ENCODE measurements at places on chromosomes 7 and 10.

- peaks cover 8% of the 10 kb centered on the region for H3K27me3 ChIP-seq
- H3K36me3 ChIP-seq: no peaks in the 10 kb centered on the region
- no peak for DNase-seq
- no peak overlapping the region for H3K27ac ChIP-seq
- H3K4me3 ChIP-seq: no peak overlapping the region
- H3K4me1 ChIP-seq: no peaks in the 10 kb centered on the region
Measured at GRCh38 chr10:49149881-49150280, 16.1 kb upstream of the FAM170B start.

- no peak overlapping the region for H3K27ac ChIP-seq
- DNase-seq: no peak
- H3K4me3 ChIP-seq: no peak overlapping the region
- no peaks in the 10 kb centered on the region for H3K27me3 ChIP-seq
Measured at GRCh38 chr10:14001298-14002040, 329.3 kb downstream of the FRMD4A start.

- DNase-seq: no peak
- H3K4me1 ChIP-seq: peaks cover 6% of the 10 kb centered on the region
- H3K4me3 ChIP-seq: no peak overlapping the region
- no peak overlapping the region for H3K27ac ChIP-seq
Measured at GRCh38 chr7:2945171-2945570, 98.5 kb downstream of the CARD11 start.

DNA sequence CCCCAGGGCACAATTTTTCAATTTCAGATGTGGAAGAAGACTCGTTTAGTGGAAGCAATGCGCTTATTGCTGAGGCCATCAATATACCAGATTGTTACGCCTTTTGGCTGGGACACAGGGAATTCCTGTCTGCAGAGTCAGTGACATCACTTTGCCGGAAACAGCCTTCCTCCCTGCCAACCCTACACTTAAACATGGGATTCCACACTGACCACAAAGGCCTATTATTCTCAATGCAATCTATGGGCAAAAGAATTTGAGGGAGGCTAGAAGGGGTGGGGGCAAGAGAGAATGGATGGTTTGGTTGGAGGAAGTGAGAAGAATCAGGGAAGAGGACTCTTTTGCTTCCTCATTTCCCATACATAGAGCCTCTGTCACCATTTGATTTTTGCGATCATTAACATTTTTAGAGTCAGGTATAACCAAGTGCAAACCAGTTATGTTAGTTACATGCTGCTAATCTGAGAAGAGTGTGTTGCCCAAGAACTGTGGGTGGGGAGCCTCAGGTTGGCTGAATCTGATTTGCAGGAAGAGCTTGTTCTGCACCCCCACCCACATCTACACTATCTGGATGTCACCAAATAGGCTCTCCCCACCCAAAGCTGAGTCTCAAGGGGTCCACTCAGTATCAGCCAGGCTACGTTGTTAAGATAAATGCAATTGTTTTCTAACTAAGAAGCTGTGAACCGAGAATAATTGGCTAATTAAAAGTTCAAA is 58.2 kb downstream of the ENTPD1 start:
- no peak for DNase-seq
- H3K27ac ChIP-seq: no peak overlapping the region
- H3K4me3 ChIP-seq: no peak overlapping the region
- peaks cover 3% of the 10 kb centered on the region for H3K4me1 ChIP-seq

DNA sequence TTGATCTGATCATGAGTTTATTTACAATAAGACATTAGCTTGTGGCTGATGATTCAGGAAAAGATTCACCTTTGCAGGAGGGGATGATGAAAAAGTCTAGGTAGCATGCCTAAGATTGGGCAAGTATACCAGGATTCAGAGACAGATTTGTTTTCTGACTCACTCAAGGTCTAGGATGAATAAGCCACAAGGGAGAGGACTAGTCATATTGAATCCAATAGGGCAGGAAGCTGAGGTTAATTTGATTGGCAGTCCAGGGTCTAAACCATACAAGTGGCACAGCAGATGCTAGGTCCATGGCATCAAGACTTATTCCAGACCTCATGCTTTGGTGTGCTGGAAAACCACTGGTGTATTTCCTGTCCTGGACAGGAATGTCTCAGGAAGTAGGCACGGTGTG is 1133.4 kb downstream of the XPNPEP1 start:
- H3K27ac ChIP-seq: no peak overlapping the region
- no peaks in the 10 kb centered on the region for H3K27me3 ChIP-seq
- H3K36me3 ChIP-seq: no peaks in the 10 kb centered on the region

GRCh38 chr10:78597796-78598555 is 470.8 kb upstream of the ZMIZ1 start:
- H3K4me1 ChIP-seq: no peaks in the 10 kb centered on the region
- H3K27ac ChIP-seq: no peak overlapping the region
- peaks cover 3% of the 10 kb centered on the region for H3K27me3 ChIP-seq
- H3K4me3 ChIP-seq: no peak overlapping the region
- DNase-seq: no peak

DNA sequence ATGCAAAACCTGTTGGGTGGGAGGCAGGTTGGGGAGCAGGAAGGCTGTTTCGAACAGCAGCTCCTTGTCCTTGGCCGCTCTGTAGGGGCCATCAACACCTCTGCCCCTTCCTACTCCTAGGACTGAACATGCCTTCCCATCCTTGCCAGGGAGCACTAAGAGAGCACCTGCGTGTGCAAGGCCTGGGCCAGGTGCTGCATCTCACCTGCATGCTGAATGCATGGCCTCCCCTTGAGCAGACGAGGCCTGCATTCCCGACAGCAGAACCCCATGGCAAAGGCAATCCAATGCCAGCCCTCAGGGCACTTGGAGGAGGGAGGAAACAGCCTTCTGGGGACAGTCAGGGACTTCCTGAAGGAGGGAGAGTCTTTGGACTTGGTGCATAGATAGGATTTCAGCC is 11.0 kb downstream of the VSIR start:
- no peak overlapping the region for H3K4me3 ChIP-seq
- no peak overlapping the region for H3K27ac ChIP-seq
- H3K4me1 ChIP-seq: peaks cover 40% of the 10 kb centered on the region
- DNase-seq: no peak
- H3K27me3 ChIP-seq: no peaks in the 10 kb centered on the region

DNA sequence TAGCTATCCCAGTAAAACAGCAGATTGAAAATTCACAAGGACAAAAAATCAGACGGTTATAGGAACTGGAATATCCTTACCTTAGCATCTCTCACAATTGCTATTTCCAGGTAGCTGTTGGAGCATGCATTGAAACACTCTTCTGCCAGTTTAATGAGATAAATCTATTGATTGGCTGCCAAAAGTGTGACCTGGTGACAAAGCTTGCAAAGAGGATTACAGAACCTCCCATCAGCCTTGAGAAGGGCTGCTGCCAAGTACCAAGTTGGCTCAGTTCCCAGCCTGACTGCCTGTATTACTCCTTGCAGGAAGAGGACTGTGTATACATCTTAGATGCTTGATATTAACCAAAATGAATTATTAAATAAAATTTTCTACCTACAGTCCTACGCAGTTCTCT is 5.1 kb downstream of the PRLHR start:
- peaks cover 7% of the 10 kb centered on the region for H3K4me1 ChIP-seq
- H3K36me3 ChIP-seq: no peaks in the 10 kb centered on the region
- peaks cover 49% of the 10 kb centered on the region for H3K27me3 ChIP-seq

DNA sequence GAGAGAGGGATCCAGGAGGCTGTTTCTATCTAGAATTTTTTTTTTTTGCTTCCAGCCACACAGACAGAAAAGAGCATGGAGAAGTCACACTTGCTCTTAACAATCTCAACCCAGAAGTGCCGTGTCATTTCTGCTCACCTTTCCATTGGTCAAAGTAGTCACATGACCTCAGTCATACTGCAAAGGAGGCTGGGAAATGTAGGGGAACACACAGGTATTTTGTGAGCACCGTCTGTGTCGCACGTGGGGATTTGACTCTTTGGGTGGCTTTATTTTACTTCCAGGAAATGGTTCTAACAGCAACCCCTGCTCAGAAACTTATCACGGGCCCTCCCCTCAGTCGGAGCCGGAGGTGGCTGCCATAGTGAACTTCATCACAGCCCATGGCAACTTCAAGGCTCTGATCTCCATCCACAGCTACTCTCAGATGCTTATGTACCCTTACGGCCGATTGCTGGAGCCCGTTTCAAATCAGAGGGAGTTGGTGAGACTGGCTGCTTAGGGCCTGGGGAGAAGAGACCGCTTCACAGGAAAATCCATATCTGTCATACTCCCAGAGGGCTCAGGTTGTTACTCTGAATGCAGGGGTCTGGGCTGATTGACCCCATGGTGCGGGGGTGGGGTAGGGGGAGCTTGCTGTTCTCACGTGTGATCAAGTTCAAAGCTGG is 13.1 kb upstream of the CPA1 start:
- no peaks in the 10 kb centered on the region for H3K27me3 ChIP-seq
- H3K4me1 ChIP-seq: peaks cover 55% of the 10 kb centered on the region
- no peaks in the 10 kb centered on the region for H3K36me3 ChIP-seq
- H3K4me3 ChIP-seq: no peak overlapping the region
- no peak overlapping the region for H3K27ac ChIP-seq

All from keratinocyte (primary cell).